ENCODE measurements at places on chromosomes 6 and 20.

- DNase-seq = no peak
These were observed 9.1 kb downstream of the TXLNB start for GRCh38 chr6:139282684-139283083.

DNA sequence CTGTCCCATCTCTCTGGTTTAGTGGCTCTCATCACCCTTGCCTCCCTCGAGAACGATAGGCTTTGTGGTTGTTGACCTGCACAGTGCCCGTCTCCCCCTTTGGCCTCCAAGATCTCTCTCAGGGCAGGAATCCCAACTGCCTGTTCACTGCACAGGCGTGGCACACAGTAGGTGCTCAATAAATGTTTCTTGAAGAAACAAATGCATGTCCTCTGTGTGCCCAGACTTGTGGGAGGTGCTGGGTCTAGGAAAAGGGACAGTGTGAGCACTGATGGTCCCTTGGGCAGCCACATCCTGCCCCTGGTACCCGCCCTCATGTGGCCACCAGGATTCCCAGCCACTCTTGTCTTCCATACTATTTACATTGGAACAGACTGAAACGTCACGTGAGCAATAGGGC is 2.6 kb upstream of the BPIFB6 start:
- no peak for DNase-seq

DNA sequence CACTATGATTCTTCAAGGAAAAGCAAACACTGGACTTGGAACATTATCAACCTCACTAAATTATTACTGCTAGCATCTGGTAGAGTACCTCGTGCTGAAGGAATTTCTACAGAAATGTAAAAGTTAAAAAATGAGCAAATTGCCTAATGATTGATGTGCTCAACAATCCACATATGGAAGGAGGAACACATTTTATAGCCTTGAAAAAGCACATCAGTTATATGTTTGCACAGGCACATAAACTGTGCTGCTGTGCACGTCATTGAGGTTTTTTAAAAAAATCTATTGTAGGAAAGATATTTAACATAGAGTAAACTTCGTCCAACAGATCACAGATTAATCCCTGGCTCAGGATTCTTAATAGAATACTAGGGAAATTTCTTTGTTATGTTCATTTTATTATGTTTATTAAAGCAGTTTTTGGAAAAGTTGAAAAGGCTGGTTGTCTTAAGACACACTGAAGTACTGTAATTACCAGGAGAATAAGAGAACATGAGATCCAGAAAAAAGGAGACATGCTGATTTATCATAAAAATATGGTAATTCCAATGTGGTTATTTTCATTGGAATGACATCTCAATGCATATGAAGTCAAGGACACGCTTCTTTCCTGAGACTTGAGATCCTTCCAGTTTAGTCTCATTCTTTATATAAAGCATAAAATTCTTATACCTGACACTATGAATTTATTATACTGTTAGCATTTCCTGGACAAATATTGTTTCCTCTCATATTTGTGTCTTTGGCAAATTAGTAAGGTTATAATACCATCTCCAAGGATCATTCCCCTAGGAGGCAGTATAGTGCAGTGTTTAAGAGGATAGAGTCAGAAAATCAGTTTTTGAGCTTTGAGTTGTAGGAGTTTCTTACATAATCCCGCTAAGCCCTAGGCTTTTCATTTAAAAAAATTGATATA is 511.1 kb downstream of the TENT5A start:
- DNase-seq = no peak

DNA sequence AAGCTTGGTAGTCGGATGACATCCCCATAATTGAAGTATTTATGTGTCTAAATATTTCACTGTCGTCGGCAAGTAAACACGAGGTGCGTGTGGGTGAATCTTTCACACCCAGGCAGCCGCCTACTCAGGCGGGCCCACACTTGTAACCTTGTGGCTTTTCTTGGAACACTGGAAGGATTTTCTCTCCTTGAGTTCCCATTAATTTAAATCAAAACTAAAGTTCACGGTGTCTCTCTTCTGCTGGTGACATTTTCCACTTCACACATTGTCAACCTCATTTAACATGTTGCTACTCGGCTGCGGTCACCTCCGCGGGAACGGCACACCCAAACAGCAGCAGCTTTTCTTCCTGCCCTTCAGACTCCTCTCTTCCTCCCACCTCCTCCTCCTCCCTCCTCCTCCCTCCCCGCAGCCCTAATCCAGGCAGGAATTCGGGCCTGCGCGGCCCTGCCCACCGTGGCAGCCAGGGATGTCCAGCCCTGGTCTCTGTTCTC is 336.6 kb downstream of the QKI start:
- no peak for DNase-seq

DNA sequence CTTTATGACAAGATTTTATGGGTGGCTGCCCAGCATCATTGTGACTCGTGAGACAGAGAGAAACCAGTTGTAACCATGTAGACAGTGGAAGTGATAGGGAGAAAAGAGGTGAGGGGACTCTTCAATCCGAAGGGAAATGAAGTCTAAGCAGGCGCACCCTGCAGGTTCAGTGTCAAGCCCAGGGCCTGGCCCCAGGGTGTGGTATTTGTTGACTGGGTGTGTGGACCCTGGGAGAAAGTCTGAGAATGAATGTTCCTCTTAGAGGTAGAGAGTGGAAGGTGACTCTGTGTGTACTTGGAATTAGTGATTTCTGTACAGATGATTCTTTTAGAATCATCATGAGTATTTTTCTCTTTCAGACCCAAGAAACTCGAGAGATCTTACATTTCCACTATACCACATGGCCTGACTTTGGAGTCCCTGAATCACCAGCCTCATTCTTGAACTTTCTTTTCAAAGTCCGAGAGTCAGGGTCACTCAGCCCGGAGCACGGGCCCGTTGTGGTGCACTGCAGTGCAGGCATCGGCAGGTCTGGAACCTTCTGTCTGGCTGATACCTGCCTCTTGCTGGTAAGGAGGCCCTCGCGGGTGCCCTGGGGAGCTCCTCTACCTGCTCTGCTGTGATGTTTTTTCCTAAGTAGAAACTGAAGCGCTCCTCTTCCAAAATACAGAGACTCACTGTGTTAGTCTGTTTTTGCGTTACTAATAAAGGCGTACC is 68.0 kb downstream of the PTPN1 start:
- no peak for DNase-seq

DNA sequence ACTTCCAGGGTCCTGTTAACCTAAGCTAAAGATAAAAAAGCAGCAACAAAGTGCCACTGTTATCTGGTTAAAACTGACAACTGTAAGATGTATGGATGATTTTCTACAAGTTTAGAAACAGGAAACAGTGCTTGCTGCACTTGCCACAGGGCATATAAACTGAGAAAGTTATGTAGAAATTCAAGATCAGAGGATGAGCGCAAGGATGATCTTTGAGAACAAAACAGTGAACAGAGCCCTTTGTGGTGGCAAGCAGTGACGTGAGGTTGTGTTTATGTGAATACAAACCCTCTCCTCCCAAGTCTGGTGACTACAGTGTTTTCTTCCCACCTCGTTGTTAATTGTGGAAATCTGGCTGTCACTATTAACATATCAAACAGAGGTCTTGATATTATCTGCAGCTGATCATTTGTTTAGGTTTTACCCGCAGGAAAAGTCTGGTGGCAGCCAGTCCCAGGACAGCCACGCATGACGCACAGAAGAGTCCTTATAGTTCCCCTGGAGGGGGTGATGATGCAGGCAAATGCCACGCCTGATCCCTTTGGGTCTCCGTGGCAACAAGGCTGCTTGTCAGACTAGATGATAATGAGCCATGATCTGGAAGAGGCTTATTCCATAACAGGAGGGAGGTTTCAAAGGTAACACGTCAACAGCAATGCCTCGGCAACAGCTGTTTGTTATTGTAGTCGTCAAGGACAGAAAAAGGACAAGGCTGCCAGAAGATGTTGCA is 43.1 kb upstream of the TNFAIP3 start:
- no peak for DNase-seq

DNA sequence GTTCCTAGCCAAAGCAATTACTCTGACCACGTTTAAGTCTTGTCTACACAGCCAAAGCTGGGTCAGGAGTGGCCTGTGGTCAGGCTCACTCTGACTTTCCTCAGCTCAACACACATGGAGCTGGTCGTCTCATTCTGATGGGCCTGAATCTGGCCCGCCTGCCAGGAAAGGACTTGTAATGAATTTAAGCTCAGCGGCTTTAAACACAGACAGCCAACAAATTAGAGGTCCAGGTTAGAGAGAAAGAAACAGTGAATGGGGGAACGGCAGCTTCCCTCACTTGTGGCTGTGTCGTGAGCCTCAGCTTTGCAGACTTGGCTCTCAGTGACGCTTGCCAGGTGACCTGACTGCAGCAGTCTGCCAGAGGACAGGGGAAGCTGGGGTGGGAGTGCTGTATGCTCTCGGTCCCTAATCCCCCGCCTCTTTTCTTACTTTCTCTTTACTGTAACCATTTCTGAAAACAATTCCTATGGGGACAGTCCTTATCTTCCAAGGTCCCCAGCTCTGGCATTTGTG is 121.9 kb upstream of the AGPAT4 start:
- no peak for DNase-seq

DNA sequence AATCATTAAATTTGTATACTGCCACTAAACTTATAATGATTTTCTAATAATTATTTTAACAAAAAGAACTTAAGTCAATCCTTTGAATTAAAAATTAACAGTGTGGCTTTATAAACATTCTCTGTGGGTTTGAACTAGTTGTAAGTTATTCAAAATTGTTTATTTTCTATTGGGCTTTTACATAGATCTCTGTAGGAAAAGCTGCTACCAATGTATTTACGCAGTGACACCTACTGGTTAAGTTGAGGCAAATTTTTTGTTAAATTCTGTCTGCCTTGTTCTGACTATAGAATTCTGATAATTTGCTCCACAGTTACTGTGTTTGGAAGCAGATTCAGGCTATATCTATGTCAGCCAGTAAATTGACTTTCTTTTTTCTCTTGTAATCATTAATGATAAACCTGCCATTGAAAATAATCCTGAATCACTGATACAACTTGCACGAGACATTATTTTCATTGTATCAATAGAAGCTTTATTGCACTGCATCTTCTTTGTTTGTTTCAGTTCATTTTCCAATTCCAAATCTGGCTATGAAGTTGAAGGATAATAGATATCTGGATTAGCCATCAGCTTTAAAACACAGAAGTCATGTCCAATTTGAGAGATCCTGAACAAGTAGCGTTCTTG is 66.0 kb upstream of the UTRN start:
- DNase-seq = no peak

GRCh38 chr20:35739294-35740163 is 2.5 kb downstream of the RBM39 start:
- DNase-seq = no peak

DNA sequence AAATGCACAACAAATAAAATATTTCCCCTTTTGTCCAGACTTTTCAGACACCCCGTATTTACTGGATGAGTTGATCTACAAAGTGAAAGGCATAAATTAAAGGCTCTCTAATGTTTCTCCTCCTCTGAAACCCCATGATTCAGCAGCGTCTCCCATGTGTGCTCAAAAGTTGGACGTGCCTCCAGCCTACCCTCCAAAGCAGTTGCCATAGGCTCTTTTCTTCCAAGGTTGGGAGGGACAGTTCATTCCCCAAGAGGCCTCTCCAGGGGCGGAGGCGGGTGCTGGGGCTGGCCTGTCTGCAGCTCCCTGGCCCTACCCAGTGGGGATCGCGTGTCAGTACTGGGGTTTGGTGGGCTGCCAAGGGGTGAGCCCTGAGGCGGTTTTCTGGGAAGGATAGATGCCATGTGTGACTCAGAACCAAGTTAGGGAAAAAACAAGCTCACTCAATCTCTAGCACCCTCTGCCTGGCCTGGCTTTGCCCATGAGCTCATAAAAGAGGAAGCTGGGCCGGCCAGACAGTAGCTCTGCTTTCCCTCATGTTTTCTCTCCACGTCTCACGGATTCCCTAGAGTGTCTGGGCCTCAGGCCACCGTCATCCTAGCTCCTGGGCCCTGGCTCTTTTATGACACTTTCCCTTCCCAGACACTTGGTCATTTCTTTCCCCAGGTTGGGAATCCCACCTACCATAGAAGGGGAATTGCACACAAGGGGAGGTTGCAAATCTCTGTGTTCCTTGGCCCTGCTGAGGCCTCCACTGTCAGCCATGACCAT is 8.0 kb upstream of the IER3 start:
- peak; percentile 96 for DNase-seq

DNA sequence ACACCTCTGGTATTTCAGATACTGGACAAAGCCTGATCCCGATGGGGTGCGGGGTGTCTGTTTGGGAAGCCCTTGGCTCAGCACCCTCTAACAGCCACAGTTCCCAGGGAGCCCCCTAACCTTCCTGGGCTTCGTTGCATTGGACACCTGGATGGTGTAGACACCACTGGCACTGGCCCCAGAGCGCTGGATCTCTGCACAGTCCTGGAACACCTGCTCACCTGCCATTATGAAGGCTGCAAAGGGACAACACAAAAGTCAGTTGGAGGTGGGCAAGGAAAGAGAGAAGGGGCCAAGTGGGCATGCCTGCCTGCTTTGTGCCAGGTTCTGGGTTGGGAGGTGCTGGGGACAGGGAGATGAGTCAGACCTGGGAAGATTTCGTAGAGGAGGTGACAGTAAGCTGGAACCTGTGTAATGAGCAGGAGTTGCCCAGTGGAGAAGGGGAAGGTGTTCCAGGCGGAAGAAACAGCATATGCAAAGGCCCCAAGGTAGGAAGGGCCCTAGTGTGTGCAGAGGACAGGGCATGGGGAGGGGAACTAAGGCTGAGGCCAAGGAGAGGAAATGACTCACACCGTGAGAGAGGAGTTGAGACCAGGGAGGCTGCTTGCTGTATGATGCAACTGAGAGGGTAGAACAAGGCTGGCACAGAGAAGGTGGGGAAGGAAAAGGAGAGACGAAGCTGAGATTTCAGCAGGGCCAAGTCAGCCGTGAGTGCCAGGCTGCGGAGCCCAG is 34.9 kb downstream of the ANGPT4 start:
- DNase-seq = no peak

GRCh38 chr6:30130887-30131862 is 4.8 kb upstream of the TRIM40 start:
- DNase-seq = no peak

DNA sequence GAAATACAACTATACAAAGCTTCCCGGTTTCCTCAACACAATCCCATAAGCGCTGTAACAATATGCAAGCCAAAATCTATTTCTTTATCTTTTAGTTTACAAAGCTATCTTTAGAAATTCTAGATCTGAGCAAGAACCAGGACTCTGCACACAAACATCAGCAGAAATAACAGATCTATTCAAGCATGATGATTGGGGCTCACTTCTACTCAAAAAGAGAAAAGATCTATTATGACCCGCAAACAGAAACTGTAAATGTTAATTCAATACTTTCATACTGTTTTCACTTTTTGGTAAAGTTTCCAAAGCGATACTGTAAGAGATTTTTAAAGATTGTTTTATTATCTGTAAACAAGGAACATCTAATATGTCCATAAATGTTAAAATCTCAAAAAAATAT is 86.6 kb downstream of the SESN1 start:
- DNase-seq = no peak

All from vagina (tissue), 2 donors.